ENCODE measurements at places on chromosomes 3 and 15.

DNA sequence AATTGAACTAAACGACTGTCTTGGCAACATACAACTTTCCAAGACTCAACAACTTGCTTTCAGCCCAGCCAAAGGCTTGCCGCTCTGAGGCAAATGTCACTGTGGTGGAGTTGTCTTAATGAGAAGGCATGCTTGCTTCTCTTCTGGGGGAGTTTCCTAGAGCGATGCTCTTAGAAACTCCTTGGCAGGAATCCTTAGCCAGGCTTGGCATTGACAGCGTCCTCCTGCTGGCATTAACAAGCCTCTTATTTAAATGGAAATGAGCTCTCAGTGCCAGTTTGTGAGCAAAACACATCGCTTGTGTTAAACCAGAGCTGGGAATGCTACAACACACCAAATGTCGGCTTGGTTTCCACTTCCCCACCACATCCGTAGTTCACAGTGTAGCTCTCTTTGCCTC, 265.5 kb upstream of the TPRG1 start:
- DNase-seq = peak; percentile 15

GRCh38 chr15:30929982-30930381, 26.3 kb downstream of the FAN1 start:
- DNase-seq = no peak

GRCh38 chr3:149967086-149967685, 3.5 kb downstream of the PFN2 start:
- DNase-seq = peak; percentile 38

DNA sequence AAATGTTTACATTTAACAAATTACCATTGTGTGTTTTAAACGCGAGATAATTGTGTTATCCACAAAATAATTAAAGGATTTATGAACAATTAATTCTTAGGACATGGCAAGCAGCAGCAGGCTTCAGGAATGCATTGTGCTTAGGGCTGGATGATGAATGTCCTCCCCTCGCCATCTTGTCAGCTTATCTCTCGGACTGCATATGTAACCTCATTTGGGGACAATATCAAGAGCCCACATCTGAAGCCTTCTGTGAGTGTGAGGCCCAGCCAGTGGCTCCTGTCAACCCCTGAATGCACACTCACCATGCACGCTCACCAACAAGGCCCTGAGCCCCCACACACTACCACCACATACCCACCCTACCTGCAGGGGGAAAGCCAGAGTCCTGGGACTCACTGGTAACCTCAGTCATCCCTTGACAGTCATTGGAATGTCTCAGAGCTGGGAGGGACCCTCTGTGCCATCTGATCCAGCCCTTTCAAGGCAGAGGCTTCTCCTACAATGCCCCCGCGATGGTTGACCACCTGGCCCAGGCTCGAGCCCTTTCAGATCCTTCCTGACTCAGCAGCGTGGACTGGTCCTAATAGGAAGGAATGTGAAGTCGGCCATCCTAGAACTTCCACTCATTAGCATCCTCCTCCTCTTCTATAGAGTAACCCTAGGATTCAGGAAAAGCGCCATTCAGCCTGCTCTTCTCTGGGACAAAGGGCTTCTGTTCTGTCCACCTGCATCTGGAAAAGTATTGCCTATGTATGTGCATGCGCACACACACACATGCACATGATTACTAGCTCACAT, 38.2 kb downstream of the MRPL46 start:
- DNase-seq = no peak

DNA sequence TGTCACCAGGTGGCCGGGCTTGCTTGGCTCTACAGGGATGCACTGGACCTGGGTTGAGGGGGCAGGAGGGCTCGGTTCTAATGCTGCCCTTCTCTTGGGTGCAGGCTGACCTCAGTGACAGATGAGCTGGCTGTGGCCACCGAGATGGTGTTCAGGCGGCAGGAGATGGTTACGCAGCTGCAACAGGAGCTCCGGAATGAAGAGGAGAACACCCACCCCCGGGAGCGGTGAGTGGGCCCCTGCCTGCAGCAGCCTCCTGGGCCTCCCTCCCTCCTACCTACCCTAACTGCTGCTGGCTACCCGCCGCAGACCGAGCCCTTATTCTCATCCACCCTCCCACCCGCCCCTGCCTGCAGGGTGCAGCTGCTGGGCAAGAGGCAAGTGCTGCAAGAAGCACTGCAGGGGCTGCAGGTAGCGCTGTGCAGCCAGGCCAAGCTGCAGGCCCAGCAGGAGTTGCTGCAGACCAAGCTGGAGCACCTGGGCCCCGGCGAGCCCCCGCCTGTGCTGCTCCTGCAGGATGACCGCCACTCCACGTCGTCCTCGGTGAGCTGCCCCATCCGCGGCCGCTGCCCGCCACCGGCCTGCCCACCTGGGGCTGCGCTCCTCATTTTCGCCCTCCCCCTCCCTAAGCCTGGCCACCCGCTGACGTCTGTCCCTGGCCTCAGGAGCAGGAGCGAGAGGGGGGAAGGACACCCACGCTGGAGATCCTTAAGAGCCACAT, 5.6 kb downstream of the FES start:
- no peak for DNase-seq

- DNase-seq = no peak
Observed at GRCh38 chr3:161096771-161097367, 8.3 kb downstream of the B3GALNT1 start.

- DNase-seq = no peak
Observed at GRCh38 chr3:40690749-40691451, 166.1 kb downstream of the ZNF621 start.

DNA sequence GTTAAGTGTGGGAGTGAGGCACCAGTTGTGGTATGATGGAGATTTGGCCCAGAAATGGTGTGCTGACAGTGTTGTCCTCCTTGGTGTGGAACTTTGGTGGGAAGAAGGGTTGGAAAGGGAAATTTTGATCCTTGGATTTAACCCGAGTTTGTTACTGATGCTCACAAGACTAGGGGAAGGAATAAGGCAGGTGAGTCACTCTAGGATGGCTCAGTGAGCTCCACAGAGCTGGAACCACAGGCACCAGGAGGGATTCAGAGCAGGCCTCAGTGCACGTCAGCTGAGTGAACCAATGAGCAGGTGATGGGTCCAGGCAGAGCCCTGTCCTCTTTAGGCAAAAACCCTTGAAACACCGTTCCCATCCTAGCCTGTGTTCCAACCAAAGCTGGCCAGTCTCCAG, 11.4 kb downstream of the CHRD start:
- DNase-seq = no peak

DNA sequence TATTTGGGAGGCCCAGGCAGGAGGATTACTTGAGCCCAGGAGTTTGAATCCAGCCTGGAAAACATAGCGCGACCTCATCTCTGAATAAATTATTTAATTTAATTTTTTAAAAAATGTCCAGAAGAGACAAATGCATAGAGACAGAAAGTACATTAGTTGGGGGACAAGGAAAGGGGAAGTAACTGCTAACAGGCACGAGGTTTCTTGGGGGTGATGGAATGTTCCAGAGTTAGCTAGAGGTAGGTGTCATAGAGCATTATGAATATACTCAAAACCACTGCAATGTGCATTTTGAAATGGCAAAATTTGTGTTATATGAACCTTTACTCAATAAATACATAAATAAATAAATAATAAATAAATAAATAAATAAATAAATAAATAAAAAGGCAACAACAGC, 31.7 kb upstream of the CYP11A1 start:
- DNase-seq = no peak

DNA sequence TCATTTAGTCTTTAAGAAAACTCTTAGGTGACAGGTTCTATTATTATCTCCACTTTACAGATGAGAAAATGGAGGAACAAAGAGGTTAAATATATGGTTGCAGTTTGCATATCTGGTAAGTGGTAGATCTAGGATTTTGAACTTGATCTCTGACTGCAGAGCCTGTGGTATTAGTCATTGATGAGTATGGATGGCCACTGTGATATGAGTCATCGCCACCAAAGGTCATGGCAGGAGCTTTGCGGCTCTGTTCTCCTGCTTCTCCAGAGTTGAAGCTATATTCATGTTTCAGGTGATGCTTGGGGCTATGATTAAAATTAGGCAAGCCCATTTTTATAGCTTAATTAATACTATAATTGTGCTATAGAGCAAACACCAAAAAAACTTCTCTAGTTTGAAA, 306.2 kb upstream of the DPPA4 start:
- DNase-seq = no peak

GRCh38 chr3:70853161-70853944, 540.9 kb upstream of the MDFIC2 start:
- DNase-seq = no peak

- DNase-seq = no peak
Observed at GRCh38 chr15:68348081-68348480, 70.5 kb downstream of the FEM1B start.

DNA sequence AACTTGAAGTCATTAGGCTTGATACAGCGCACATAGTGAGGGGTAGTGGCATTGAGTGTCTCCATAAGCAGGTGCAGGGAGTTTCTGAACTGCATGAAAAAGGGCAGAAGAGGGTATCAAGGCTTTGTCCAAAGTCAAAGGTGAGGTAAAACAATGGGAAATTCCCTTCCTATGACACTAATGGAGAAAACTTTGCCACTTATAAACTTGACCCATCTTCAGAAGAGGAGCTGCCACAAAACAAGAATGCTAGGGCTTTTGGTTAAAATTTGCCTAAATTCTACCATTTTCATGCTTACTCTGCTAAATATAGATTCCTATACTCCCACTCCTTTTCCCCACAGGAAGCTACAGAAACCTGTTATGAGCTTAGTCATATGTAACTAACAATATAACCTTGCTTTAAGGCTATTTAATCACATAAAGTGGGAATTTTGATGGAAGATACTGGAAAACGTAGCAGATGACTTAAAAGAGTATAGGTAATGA, 87.5 kb upstream of the MYO5C start:
- DNase-seq = no peak

DNA sequence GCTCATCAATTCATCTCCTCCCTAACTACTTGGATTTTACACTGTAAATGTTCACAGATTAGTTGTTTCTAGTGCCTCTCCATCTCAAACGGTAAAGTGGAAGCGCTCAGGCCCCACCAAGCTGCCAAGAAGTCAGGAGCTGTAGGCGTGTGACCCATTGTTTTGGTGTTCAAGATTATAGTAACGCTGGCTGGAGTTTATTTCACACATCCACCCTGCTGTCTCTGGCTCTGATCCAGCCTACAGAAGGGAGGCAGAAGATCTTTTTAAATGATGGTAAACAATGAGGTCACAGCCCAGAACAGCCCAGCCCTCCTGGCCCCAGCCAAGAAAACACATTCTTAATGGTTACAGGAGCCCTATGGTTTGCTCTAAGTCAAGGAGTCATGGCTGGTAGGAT, 25.7 kb upstream of the GALNT15 start:
- peak; percentile 50 for DNase-seq

- DNase-seq = no peak
Observed at GRCh38 chr3:177553579-177553978, 356.3 kb upstream of the TBL1XR1 start.

DNA sequence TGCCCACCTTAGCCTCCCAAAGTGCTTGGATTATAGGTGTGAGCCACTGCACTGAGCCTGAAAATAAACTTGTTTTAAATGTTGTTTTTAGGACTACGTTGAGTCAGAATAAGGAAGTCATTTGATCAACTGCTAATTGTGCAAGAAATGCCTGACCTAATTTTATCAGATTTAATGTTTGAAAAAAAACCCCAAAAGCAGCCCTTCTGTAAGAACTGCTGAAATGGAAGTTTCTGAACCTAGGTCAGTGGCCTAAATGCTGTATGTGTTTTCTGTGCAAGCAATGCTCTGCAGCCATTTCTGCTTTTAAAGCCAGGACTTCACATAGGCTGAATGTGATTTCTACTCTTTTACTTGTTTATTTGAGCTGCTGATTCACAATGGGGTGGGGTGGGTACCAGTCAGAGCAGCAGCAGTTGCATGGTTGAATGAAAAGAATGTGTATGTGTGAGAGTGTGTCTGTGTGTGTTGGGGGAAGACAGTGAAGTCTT, 6.6 kb downstream of the GPX1 start:
- no peak for DNase-seq

GRCh38 chr3:175956964-175957363, 1097.8 kb downstream of the NAALADL2 start:
- DNase-seq = no peak

DNA sequence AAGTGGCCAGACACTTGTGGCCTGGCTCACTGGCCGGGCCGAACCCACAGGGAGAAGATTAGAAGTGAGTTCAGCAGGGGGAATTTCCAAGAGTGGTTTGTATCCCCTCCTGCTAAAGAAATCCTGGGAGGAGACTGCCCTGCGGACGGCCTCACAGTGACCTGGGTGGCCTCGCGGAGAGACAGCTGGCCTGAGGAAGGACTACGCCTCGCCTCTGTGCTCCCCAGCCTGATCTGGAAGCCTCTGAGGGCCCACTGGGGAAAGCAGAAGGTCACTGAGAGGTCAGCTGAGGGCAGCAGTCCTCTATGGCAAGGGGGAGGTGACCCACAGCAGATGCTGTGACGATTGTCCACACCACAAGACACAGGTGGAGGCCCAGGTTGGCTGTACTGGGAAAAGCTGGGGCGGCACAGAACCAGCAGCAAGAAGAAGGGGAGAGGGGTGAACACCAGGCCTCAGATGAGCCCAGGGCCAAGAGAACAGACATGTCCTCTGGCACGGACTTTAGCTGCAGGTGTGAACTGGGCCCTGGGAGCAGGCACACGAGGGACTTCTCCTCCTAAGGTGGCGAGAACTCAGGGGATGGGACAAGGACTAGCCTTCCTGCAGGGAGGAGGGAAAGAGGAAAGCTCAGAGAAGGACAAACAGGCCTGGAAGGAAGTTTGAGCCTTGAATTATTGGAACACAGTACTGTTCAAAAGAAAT, 37.2 kb upstream of the DLG1 start:
- DNase-seq = no peak

DNA sequence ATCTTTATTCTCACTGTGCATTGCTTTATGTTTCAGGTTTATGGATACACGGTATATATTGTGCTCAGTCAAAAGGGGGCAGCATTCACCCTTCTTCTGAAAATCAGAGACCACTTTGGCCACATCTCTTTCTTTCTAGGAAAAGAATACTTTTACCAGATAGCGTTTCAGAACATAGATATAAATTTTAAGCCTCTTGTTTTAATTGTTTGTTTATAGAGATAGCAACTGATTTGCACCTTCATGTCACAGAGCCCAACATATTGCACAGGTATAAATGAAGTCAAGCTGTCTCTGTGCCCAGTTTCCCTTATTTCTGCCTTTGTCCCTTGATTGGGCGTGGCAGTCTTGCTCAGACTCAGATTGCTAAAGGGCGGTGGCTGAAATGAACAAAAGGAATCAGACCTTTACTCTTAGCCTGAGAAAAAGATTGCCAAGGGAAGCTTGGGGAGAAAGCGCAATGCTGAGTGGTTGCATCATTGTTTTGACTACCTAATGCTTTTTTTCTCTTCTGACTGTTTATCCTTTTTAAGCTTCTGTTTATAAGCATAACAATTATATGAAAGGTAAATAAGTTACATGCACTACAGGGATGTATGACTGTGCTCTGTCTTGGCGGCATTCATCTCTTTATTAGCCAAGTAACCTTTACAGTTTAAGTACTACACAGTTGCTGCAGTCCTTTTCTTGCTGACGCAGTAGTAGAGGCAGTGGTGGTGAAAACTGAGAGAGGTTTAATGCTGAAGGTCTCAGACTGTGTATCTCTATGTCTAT, 70.8 kb upstream of the ZBTB20 start:
- DNase-seq = peak; percentile 8

GRCh38 chr3:153330901-153331300, 168.9 kb downstream of the RAP2B start:
- no peak for DNase-seq

GRCh38 chr3:155556531-155556930, 188.3 kb downstream of the PLCH1 start:
- no peak for DNase-seq

GRCh38 chr3:152849996-152850578, 15.2 kb downstream of the P2RY1 start:
- DNase-seq = no peak

GRCh38 chr15:84929795-84930603, 45.5 kb downstream of the SLC28A1 start:
- DNase-seq = no peak

Measured in DMS79 (cell line).